Peyer's patch (tissue), 4 donors: ENCODE measurements at places on chromosomes 1 and 21. TPM values are rescaled to one million over a fixed set of nuclear protein-coding genes. Genes with fewer than 3 reads are reported as not detected.
A peak's percentile ranks its signal among the peaks of the same experiment; 100 is the strongest.

DNA sequence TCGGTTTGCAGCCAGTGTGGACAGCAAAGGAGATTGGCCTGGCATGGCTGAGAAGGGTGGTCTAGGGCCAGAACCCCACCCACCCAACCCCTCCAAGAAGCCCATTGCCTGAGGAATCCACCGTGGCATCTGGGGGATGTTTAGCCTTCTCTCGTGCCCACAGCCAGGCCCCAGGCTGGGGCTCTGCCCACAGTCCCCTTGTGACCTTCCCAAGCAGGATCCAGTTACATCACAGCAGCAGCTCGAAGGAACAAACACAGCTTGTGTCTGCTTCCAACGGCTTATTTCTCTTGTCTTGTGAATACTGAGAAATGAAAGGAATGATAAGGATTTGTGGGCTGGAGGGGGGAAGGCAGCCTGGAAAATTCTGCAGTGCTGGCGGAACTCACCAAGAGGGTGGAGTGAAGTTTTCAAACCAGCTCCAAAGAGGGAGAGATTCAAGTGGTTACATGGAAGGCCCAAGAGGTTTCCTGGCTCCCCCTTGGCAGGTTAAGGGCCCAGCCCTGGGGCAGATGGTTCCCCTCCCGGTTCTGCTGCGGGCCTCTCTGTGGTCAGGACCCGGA lies 61.6 kb downstream of the DHRS3 start:
- H3K27me3 ChIP-seq = no peaks in the 10 kb centered on the region
- peak overlapping the region; percentile 74 for H3K27ac ChIP-seq
- no peaks in the 10 kb centered on the region for H3K4me1 ChIP-seq

DNA sequence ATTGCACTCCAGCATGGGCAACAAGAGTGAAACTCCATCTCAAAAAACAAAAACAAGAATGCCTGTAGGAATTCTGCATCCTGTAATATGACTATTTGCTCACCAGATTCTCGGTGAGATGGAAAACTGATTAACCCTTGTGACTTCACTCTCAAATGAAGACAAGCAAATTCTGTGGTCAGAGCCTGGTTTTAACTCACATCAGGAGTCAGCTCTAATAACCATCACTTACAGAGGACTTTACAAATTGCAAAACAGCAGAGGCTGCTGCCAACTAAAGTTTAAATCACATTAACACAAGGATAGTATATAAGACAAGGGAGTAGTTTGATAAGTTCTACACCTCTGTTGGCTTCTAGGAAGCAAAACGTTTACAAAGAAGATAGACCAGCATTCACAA lies 35.7 kb upstream of the FAM163A start:
- DNase-seq = no peak
- no peak overlapping the region for H3K4me3 ChIP-seq

GRCh38 chr1:46020010-46020409 lies 112.4 kb downstream of the PIK3R3 start:
- no peaks in the 10 kb centered on the region for H3K27me3 ChIP-seq
- H3K4me1 ChIP-seq = no peaks in the 10 kb centered on the region
- DNase-seq = no peak
- H3K4me3 ChIP-seq = no peak overlapping the region
- no peaks in the 10 kb centered on the region for H3K36me3 ChIP-seq

- no peaks in the 10 kb centered on the region for H3K4me1 ChIP-seq
- H3K27ac ChIP-seq = no peak overlapping the region
- no peak for DNase-seq
- no peak overlapping the region for H3K4me3 ChIP-seq
Measured at GRCh38 chr1:227156520-227156919, 161.8 kb downstream of the CDC42BPA start.

GRCh38 chr1:211596418-211597181 lies 17.6 kb upstream of the SLC30A1 start:
- no peaks in the 10 kb centered on the region for H3K4me1 ChIP-seq
- no peaks in the 10 kb centered on the region for H3K27me3 ChIP-seq
- DNase-seq = no peak
- no peaks in the 10 kb centered on the region for H3K36me3 ChIP-seq
- H3K27ac ChIP-seq = no peak overlapping the region

- H3K4me1 ChIP-seq = no peaks in the 10 kb centered on the region
- no peak overlapping the region for H3K4me3 ChIP-seq
- no peak overlapping the region for H3K27ac ChIP-seq
- no peaks in the 10 kb centered on the region for H3K36me3 ChIP-seq
- H3K27me3 ChIP-seq = no peaks in the 10 kb centered on the region
- DNase-seq = no peak
Measured at GRCh38 chr1:62230718-62231117, 36.1 kb downstream of the L1TD1 start.

DNA sequence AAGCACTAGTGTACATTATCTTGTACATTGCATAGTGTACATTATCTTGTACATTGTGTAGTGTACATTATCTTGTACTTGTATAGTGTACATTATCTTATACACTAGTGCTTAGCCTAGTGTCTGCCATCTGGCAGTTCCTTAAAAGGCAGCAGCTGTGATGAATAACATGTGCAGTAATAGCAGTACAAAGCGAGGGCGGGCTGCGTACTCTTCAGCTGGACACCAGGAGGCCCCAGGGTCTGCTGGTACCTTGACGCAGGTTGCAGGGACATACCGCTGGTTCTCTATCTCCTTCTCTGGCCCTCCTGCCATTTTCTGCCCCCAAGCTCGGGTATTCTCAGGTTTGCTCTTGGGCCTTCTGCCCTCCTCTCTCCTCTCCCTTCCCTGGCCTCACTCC lies 149.6 kb downstream of the SEC16B start:
- DNase-seq = no peak
- no peak overlapping the region for H3K4me3 ChIP-seq
- no peaks in the 10 kb centered on the region for H3K4me1 ChIP-seq

- no peak overlapping the region for H3K27ac ChIP-seq
- H3K27me3 ChIP-seq = no peaks in the 10 kb centered on the region
- H3K4me1 ChIP-seq = no peaks in the 10 kb centered on the region
- DNase-seq = no peak
- H3K36me3 ChIP-seq = no peaks in the 10 kb centered on the region
Measured at GRCh38 chr1:47713975-47714767, 276.3 kb downstream of the FOXD2 start.

Gene CD84
- total RNA-seq = 4.8 TPM

Gene COL18A1
- 30.8 TPM for total RNA-seq
